CD4-positive, alpha-beta T cell treated with Interleukin-2 at 100 ng/mL for 4 hours (primary cell): ENCODE measurements at places on chromosomes 2 and 18.
A peak's percentile ranks its signal among the peaks of the same experiment; 100 is the strongest.

DNA sequence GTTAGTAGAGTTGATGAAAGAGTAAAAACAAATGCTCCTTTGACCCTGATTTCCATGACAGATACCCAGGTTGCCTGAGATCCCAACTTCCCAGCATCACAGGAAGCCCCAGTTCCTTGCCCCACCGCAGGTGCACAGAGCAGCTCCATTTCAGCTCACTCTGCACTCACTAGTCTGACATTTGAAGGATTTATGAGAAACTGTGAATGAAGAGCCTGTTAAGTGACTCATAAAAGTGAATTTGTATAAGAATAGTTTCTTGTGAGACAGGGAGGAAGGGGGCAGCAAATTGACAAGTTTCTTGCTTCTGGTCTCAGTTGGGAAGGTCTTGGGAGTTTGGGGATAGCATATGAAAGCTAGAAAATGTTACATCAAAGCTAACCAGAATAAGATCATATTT is 248.7 kb upstream of the ATP5MC3 start:
- no peak for DNase-seq

GRCh38 chr2:98432145-98432544 is 12.5 kb upstream of the INPP4A start:
- DNase-seq = no peak

DNA sequence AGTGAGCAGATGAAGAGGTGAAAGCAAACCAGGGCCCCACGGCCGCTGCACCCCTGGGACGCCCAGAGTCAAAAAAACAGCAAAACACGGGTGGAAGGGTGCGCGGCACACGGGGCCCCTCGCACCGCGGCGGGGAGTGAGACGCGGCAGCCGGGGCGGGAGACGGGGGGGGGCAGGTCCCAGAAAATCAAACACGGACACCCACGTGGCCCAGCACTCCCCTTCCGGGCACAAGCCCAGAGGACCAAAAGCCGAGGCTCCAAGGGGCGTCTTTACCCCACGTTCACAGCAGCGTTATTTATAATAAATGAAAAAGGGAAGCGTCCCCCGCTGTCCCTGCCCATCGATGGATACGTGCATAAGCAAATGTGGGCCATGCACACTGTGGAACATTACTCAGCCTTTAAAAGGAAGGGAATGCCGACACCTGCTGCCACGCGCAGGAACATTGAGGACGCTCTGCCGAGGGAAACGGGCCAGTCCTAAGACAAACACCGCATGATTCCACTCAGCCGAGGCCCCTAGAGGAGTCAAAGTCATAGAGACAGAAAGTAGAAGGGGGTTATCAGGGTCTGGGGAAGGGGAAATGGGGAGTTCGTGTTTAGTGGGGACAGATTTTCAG is 677 bp upstream of the COPS9 start:
- no peak for DNase-seq

- DNase-seq = peak; percentile 76
Observed at GRCh38 chr2:12965540-12966269, 249.0 kb downstream of the TRIB2 start.

- DNase-seq = no peak
Observed at GRCh38 chr18:52319424-52319983, 20.5 kb upstream of the DCC start.

DNA sequence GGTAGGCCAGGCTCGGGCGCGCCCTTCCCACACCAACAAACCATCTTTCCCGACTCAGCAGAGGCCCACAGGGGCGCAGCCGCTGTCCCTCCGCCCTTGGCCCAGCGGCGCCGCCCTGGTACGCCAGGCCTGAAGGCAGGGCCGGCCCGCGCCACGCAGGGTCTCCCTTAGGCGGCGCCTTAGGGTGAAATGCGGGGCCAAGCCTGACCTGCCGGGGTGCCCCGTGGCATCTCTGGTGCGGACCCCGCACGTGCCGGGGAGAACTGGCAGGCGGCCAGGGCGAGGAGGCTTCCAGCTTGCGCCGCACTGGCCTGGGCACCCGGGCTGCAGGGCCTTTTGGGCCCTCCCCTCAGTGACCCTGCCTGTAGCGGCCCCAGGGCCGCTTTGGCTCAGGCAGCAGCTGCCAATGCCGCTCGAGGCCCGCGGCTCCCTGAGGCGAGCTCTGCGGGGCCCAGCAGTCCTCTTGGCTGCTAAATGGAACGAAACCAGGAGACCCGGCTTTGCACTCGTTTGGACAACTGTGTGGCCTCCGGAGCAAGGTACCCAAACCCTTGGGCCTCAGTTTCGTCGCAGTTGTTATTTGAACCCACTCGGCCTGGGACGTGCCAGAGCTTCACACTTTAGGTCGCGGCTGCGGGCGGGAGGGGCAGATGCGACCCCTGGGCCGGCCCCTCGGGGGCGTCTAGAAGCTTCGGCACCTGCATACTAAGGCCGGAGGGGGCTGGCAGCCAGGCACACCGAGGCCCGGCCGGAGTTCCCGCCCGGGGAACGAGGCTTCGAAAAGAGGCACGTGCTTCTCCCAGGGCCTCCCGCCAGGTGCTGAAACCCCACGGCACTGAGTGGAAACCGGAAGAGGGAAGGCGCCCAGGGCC is 8.5 kb downstream of the OTX1 start:
- DNase-seq = no peak

DNA sequence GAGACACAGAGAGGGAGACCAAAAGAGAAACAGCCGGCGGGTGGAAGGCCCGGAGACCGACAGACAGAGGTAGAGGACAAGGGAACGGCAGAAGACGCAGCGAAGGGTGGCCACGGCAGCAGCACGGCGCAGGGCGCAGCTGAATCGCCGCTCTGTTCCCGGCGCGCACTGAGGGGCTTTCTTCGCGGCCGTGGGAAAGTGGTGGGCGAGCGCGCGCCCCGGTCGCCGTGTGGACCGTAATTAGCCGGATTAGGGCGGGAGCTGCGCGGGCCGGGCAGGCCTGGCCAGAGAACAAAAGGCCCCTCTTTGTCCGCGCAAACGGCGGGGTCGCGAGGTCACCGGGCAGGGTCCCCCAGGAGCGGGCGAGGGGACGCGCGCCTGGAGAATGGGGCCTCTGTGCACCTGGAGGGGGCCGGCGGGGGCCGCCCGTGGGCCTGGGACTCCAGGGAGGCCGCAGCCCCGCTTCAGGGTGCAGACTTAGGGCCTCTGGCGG is 158.3 kb downstream of the ZFP36L2 start:
- DNase-seq = no peak

DNA sequence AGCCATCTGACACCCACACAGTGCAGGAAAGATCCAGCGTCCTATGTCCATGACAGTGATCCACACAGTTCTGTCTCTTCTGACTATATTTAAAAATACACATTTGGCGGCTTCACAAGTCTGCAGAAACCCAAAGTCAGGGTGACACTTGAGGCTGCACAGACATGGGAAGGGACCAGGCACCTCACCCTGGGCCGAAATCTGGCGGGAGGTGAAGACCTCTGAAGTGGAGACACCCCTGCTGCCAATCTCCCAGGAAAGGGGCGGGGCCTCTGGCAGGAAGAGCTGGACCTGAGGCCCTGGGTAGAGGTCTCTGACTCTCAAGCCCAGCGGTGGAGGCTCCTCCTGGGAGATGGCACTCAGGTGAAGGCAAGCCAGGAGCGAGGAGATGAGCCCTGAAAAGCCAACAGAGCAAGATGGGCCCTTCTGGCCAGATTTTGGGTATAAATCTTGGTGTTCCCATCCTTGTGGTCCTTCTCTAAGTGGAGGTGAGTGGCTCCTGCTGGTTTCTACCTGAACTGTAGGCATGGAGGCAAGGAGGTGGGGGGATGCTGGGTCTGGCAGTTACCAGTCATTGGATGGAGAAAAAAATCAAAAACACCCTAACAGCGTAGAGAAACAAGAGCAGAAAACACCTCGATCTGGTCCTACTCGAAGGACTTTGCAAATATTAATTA is 248.4 kb downstream of the HDAC4 start:
- DNase-seq = no peak

GRCh38 chr2:62743506-62743905 is 38.0 kb downstream of the EHBP1 start:
- DNase-seq = no peak

GRCh38 chr2:51247252-51247805 is 215.4 kb upstream of the NRXN1 start:
- no peak for DNase-seq

GRCh38 chr2:110777531-110778311 is 45.3 kb downstream of the ACOXL start:
- DNase-seq = no peak

DNA sequence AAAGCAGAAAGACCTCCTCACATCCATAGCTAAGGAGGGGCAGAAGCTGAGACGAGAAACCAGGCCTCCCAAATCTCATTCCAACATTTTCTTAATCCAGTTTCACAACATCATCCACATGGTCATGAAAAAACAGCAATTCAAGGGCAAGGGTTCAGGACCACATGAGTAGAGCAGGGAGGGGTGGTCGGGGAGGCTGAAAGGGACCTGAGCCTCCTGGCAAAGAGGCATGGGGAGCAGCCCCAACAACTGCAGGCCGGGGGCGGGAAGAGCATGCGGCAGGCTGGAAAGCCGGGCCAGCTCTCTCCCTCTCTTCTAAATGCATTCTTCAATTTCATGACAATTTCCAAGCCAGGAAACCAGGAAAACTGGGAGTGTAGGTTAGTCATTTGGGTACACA is 76.7 kb downstream of the DNMT3A start:
- no peak for DNase-seq

DNA sequence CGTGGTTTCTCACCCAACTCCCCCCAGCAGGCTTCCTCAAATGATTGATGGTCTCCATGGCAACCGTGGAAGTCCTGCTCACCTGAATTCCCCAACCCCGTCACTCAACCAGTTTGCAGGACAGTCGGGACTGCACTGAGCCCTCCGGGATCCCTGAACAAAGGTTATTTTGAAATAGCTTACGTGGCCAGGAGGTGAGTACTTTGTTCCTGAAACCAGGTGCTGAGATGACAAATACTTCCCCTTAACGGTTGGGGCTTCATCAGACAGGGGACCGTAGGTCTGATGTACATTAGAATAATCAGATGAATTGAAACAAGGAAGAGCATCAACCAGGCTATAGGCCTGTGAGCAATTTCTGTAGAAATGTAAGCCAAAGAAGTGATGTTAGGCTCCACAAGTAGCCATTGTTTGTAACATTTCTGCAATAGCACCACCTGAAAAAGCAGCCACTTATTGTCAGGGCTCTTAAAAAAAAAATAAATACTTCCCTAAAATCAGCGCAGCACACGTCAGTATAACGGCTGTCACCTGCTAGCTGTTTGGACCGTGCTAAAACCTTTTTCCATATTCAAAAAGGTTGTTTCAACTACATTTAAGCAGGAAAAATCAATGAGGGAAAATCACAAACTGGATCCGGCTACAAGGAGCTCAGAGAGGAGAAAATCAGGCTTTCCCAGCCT is 206.4 kb upstream of the ID2 start:
- peak; percentile 74 for DNase-seq

DNA sequence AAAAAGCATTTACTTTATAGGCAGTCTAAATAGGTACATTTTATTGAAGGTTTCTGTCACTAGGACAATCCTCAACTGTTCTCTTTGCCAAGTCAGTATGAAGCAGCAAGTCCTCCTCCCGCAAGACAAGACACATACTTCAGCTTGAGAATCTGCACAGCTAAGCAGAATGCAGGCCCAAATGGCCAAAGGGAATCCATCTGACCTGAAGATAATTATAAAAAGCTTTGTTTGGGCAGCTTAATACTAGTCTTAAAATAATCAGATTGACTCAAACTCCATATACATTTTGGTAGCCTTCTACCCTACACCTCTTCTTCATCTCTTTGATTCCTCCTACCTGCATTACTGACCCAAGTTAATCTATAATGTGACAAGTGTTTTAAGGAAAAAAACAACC is 1.8 kb downstream of the LANCL1 start:
- DNase-seq = no peak

DNA sequence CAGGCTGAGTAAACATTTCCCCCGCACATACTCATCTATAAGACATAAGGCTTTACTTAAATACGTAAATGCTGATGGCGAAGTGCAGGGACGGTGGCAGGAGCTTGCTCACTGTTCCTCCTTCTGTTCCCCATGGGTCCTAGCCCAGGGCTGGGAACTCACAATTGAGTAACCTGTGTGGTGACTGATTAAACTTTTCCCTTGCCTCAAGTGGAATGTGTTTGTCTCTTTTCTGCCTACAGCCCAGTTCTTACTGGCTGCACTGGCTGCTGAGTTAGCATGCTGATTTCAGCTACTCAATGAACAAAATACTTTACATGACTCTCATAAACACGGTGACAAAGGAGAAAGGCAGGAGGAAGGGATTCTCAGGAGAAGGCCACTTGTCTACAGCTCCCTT is 87.3 kb downstream of the MARCO start:
- no peak for DNase-seq

DNA sequence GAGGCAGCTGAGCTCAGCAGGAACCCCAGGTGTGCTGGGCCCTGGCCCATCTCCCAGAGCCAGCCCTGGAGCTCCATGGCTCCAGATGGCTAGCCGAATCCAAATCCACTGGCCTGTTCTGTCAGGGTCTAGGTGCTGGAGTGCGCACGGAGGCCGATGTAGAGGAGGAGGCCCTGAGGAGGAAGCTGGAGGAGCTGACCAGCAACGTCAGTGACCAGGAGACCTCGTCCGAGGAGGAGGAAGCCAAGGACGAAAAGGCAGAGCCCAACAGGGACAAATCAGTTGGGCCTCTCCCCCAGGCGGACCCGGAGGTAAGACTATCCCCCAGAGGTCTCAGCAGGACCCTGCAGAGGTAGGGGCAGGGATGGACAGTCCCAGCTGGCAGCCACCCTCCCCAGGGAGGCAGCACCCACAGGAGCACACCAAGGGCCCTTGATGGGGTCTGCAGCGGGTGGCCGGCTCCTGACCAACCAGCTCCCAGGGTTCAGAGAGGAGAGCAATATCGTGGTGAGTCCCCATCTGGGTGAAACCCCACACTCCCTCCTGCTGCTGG is 26.1 kb upstream of the PRLH start:
- no peak for DNase-seq

GRCh38 chr2:19611491-19612332 is 253.3 kb upstream of the OSR1 start:
- no peak for DNase-seq
